ENCODE measurements at places on chromosomes 11 and 22.

GRCh38 chr11:82671451-82671850, 62.2 kb downstream of the FAM181B start:
- no peak for DNase-seq

- DNase-seq, result no peak
Observed at GRCh38 chr11:121807051-121807450, 309.0 kb downstream of the BLID start.

DNA sequence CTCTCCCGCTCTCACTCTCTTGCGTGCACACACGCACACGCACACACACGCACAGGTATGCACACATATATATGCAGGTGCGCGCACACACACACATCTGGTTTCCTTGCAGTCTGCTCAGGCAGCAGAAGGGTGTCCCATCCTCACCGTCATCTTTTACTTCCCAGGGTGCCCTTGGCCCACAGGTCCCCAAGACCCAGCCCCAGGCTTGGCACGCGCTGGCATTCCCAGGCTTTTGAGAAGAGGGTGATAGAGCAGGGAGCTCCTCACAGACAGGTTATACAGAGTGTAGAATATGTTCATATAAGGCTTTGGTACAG, 52.0 kb upstream of the SPATA19 start:
- no peak for DNase-seq

DNA sequence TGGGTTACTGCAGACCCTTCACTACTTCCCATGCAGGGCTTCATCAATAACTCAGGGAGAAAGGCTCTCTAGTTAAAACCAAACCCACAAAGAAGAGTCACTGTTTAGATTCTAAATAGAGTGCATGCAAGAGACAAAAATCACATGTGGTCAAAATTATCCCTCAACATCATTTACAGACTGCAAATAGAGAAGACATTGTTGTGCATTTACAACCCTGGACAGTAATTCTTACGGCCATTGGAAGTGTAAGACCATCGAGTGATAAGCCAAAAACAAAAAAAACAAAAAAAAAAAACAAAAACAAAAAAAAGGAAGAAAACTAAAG, 93.4 kb downstream of the RASSF10 start:
- no peak for DNase-seq

GRCh38 chr22:49783926-49784629, 43.6 kb downstream of the BRD1 start:
- DNase-seq, result no peak

GRCh38 chr11:16959602-16960001, 54.6 kb downstream of the PLEKHA7 start:
- no peak for DNase-seq

GRCh38 chr11:129141748-129142523, 50.2 kb downstream of the ARHGAP32 start:
- DNase-seq, result no peak

- DNase-seq, result no peak
Observed at GRCh38 chr11:63839508-63840355, 822 bp downstream of the MARK2 start.

Measured in forelimb muscle (tissue), 1 donor.